ENCODE measurements at places on chromosomes 1 and 21.

DNA sequence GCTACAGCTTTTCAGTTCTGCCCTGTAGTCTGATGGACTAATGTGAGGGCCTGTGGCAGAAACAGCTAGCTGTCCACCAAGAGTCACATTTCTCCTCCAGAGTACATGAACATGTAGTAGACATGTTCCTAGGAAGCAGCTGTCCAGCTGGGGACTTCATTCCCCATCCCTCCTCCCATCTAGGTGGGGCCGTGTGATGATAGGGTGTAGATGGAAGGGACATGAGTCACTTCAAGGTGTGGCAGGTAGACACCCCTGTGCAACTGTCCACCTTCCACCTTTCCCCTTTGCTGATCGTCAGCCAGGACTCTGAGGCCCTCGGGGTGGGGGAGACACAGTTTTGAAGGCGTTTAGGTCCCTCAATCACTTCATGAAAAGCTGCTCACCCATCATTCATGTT lies 3.6 kb upstream of the RD3 start:
- DNase-seq = no peak

GRCh38 chr1:58890609-58891008 lies 106.8 kb upstream of the JUN start:
- DNase-seq = no peak

DNA sequence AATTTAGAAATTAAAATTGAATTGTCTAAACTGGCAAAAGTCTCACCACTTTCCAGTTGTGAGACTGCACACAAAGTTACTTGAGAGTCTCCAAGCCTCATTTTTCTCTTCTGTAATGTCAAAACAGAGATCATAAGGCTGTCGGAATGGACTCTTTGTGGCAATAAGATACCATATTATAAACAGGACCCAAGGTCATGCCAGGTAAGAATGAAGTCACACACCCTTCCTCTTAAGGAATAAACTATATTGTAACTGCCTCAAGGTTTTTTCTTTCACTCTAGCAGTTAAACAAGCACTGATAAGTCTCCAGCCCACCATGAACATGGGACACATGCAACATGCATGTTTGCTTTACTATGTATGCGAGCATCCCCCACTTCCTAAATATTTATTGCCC lies 50.1 kb upstream of the DIRAS3 start:
- no peak for DNase-seq

- no peak for DNase-seq
Measured at GRCh38 chr1:39713557-39713956, 22.3 kb upstream of the HPCAL4 start.

GRCh38 chr1:203509135-203509534 lies 15.2 kb downstream of the OPTC start:
- no peak for DNase-seq

DNA sequence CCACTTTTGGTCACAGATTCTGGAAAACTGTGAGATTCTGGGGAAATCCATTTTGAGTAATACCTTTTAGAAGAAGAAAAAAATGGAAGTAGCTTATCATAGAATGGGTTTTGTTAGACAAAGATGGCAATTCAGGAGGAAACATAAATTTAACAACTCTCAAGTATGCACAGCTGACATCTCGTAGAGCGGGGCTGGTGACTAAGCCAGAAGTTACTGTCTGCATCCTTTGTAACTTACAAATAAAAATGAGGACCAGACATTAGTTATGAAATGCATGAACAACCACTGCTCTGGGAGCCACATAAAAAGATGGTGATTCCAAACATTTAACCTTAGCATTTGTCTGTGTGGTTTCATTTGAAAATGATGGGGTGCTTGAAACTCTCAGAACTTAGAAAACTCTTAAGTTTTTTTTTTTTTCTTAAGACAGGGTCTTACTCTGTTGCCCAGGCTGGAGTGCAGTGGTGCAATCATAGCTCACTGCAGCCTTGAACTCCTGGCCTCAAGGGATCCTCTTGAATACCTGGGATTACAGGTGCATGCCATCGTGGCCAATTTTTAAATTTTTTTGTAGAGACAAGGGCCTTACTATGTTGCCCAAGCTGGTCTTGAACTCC lies 49.2 kb upstream of the ATP5PO start:
- DNase-seq = no peak

DNA sequence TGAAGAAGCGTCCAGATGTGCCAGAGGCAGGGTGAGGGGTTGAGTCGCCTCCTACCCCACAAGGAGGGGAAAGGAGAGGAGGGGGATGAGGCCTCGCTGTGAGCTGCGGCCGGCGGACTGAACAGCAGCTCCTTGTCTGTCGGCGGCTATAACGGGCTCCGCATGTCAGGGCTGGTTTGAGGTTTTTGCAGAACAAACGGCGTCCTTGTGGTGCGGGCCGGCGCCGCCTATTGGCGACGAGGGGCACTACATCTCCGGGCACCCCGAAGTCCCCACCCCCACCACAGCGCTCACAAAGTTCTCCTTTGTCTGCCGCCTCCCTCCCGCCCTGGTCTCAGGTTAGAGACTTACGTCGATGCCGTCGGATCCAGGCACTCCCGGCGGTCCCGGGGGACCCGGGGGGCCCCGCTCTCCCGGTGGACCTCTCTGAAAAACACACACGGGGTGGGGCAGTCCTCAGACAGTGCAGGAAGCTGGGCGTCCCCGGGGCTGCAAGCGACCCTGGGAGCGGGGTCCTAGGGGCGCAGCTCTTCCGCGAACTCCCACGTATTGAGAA lies 1.8 kb downstream of the COL9A2 start:
- DNase-seq = peak; percentile 79

DNA sequence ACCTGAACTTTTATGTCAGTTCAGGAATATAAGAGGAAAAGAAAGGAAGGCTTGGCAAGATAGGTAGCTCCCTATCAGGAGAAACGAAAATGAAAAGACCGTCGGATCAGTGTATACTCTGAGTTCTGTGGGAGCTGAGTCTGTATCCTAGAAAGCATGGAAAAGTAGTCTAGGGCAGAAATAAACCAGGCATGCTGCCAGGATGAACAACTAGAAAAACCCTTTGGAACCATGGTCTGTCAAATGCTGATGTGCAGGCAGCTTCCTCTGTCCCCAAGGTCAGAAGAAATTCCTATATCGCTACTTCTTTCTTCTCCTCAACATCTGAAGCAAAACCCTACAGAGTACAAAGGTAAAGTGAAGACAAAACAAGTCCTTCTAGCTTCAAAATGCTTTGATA lies 268.8 kb downstream of the ST6GALNAC3 start:
- no peak for DNase-seq

DNA sequence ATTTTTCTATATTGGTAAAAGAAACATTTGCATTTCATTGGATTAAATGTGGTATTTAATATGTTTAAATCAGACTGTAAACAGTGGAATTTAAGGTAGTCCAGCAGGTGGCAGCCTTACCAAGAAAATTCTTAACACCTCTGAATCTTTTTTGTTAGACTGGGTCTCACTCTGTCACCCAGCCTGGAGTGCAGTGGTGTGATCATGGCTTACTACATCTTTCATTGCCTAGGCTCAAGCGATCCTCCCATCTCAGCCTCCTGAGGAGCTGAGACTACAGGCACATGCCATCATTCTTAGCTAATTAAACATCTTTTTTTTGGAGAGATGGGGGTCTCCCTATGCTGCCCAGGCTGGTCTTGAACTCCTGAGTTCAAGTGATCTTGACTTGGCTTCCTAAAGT lies 98.8 kb downstream of the RABGAP1L start:
- peak; percentile 23 for DNase-seq

- no peak for DNase-seq
Measured at GRCh38 chr1:25641931-25642573, 25.5 kb downstream of the MAN1C1 start.

- DNase-seq = no peak
Measured at GRCh38 chr1:178161516-178161915, 67.6 kb downstream of the RASAL2 start.

GRCh38 chr1:3367376-3367775 lies 87.1 kb upstream of the ARHGEF16 start:
- DNase-seq = no peak

GRCh38 chr1:33297911-33298622 lies 22.8 kb downstream of the A3GALT2 start:
- no peak for DNase-seq

GRCh38 chr1:29820401-29820800 lies 584.1 kb downstream of the PTPRU start:
- DNase-seq = no peak

DNA sequence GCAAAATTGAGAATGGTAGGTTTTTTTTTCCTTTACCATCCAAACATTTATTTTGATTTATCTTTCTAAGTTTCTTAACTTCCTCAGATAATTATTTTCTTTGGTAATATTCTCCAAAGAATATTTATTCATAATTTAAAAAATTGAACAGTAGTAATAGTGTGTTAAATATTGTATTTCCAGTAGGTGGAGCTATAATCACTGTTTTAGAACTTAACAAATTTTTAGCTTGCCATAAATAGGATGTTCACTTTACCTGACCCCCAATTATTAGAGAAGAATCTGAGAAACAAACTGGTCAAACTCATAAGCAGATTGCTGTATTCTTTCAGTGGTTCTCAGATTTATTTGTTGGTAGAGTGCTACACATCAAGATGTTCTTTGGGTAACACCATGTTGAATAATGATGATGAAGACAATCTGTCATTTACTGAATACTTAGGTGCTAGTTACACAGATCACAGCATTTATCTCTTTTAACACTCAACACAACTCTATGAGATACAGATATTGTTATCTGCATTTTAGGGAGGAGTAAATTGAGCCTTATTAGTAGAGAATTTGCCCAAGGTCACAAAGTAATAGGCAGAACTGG lies 82.4 kb upstream of the GPR88 start:
- DNase-seq = no peak

DNA sequence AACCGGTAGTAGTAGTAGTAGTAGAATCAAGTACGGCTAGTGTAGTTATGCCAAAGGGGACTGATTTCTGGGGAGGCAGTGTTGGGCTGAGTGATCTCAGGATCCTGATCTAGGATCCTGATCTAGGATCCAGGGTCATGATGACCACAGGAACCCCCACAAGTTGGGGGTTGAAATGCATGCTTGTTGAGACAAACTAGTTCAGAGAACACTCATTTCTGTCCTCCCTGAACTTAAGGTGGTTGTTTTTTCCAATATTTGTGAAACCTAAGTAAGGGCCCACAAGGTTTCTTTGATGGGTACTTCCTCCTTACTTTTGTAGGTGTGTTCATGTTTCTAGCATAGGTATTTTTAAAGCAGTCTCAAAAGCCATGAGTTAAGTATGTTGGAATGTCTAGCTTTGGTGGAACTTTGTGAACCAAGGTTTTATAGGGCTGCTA lies 33.9 kb upstream of the PDC start:
- DNase-seq = no peak

GRCh38 chr1:15249081-15249480 lies 2.1 kb downstream of the FHAD1 start:
- peak; percentile 19 for DNase-seq

- DNase-seq = peak; percentile 46
Measured at GRCh38 chr1:154791292-154792166, 78.6 kb downstream of the KCNN3 start.

- no peak for DNase-seq
Measured at GRCh38 chr1:30410153-30410851, 313.1 kb downstream of the MATN1 start.

DNA sequence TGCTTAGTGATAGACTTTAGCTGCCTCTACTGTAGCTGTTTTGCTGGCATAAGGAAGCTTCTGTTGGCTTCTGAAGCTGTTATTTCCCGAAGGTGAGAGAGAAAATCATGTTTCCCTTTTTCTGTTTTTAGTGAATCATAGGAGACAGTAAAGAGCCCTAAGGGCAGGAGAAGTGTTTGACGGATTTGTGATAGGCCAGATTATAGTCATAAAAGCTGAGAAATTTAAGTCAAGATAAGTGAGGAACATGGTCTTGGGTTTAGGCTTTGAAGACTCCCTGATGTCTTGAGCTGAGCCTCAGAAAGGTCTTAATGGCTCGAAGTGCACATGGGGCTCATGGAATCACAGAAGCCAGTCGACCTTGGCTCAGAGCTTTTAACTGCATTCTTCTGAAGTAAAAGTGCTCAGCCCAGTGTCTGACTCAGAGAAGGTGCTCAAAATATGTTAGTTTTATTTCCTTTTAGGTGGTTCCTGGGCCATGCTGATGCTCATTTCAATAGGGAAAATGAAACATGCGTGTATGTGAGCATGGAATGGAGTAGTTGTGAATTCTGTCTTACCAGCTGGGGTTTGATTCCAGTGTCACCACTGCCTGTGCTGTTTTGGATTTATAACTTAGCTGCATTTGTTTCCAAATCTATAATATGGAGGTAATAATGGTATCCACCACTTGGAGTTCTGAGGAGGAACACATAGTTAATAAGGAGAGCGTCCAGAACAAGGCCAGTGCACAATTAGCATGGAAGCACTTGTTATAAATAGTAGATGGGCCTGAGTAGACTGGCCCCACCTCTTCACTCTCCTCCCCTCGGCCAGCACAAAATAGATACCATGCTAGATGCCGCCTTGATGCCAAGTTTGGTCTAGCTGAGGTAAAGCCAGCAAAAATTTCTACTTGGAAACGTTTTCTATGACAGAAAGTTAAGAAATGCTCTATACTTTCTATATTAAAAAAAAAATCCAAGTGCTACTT lies 99.2 kb downstream of the C1orf21 start:
- DNase-seq = no peak

GRCh38 chr1:89816366-89816765 lies 4.5 kb upstream of the LRRC8D start:
- no peak for DNase-seq

DNA sequence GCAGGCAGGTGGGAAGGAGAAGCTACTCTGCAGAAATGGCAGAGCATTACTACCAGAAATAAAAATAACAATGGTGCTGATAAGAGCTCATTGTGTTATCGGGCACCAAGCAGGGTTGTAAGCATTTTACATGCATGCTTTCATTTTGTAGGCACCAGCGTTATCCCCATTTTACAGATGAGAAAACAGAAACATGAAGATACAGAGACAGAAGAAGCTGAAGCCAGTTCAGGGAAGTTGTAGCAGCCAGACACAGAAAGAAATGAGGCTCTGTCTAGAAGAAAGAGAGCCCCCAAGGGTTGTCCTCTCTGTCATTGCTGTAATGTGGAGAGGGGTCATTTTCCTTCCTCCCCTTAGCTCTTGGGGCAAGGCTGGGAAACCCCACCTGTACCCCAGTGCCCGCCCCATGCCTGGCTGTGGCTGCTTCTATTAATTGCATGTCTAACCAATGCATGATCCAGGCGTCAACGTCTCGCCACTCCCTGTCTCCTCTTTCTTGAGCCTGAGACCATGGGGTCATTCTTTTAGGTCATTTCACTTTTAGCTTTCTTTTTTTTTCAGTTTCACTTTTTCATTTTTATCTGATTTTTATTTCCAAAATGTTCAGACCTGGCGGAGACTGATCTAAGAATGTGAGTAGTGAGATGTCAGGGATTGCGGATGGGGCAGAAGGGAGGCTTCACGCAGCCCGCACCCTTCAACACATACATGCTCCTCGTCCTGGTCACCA lies 6.8 kb downstream of the OLIG1 start:
- no peak for DNase-seq

DNA sequence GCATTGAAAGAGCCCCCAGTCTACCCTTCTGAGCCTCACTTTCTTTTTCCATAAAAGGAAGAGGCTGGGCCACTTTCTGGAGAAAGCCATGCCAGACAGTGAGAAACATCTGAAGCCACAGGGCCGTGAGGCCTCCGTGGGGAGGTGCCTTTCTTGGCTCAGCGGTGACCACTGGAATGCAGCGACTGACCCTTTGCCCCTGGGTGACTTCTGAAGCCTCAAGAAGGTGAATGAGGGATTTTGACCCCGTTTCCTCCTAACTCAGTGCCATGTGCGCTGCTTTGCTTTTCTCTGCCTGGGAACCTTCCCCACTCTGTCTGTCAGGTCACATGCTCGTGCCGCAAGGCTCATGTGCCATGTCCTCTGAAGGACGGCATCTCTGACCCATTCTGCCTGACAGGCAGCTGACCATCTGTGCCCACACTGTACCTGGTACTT lies 44.7 kb upstream of the A3GALT2 start:
- DNase-seq = no peak

GRCh38 chr1:93816970-93817678 lies 61.9 kb downstream of the DNTTIP2 start:
- no peak for DNase-seq

Data from stimulated activated CD4-positive, alpha-beta T cell treated with anti-CD3 and anti-CD28 coated beads, Interleukin-1b, Interleukin-23, amount 100 ng/mL, for 4 hours (primary cell).